ENCODE measurements at places on chromosomes 16 and 17.

- DNase-seq: no peak
Measured at GRCh38 chr16:2912330-2913199, 834 bp downstream of the FLYWCH1 start.

DNA sequence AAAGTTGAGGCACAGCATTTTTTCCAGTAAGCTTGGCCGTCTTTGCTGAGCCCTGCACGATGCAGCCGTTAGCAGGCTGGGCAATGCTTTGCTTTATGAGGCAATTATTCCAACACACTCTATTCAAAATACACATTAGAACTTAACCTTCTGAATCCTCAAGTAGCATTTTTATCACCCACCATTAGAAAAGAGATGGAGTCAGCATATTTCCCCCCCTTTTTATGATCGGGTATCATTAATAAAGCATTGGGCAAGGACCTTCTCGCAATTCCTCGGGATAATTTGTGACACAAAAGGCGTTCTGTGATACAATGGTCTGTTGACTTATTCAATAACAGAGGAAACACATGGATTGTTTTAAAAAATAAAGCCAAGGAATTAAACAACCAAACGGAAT lies 374.5 kb upstream of the RBFOX1 start:
- DNase-seq: no peak

GRCh38 chr17:78151514-78152008 lies 5.4 kb downstream of the C17orf99 start:
- DNase-seq: no peak

- DNase-seq: no peak
Measured at GRCh38 chr17:79657861-79658810, 47.3 kb upstream of the RBFOX3 start.

GRCh38 chr16:70482624-70483023 lies 28.2 kb downstream of the FCSK start:
- DNase-seq: no peak

All from NCI-H1436 treated with DMSO at 0.1 percent for 48 hours (cell line).